GM23338 (cell line): ENCODE measurements at places on chromosomes 5 and 9.

DNA sequence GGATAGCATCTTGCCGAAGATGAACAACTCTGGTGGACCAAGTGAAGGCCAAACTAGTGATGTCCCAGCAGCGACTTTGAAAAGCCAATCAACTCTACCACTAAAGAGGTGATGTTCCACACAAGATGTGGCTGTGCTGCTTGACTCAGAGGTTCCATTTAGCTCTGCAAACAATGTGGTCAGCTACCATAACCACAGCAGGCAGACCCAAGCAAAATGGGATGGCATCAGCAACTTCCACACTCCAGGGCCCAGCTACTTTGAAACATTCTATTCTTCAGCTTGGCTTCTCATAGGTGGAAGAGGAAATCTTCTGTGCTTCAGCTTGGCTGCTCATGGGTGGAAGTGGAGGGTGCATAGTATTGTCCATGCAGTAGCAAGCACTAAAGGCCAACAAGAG, 70.5 kb downstream of the IRX2 start:
- H3K4me3 ChIP-seq = no peak overlapping the region
- no peak overlapping the region for H3K27ac ChIP-seq
- H3K36me3 ChIP-seq = no peaks in the 10 kb centered on the region; the same call in 1 of the 2 replicates
- no peak for DNase-seq
- H3K27me3 ChIP-seq = no peaks in the 10 kb centered on the region

DNA sequence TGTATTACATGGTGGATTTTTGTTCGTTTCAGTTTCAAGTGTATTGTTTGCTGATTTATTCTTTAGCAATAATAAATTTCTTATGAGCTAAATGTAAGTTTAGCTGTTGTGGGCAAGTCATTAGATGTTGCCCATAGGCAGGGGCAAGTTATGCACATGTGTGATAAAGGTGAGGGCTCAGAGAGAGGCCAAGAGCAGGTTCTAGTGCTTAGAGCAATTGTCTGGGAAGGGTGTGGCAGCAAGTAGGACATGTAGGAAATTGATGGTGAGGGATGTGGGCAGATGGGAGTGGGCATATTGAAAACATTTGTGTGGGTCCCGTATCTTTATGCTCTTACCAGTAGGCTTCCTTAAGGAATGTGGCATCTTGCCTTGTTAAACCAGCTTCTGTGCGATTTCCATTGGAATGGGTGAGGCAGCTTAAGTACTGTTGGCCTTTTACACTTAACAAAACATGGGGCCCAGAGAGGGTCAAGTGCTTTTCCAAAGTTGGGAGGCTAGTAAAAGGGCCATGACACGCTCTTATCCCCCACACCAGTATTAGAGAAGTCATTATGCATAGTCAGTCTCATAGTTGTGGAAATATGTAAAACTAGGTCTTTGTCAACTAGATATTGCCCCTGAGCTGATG, 60.6 kb downstream of the KDM4C start:
- H3K4me1 ChIP-seq = peaks cover 33% of the 10 kb centered on the region
- H3K27me3 ChIP-seq = no peaks in the 10 kb centered on the region
- peak overlapping the region; percentile 27; the same call in 1 of the 2 replicates for H3K27ac ChIP-seq
- peak; percentile 41 for DNase-seq
- H3K36me3 ChIP-seq = no peaks in the 10 kb centered on the region

- H3K27ac ChIP-seq = no peak within 1 kb of the TSS
- no peaks in the 10 kb centered on the region for H3K4me1 ChIP-seq
- H3K36me3 ChIP-seq = no peaks in the 10 kb centered on the region
- peak; percentile 81 for DNase-seq
- H3K4me3 ChIP-seq = peak within 1 kb of the TSS; percentile 68
Measured at GRCh38 chr9:131545003-131545785, at the start of gene PRRT1B. PRRT1B (plus strand) TSS chr9:131545523; CDS start chr9:131545616, 93 bp downstream.

GRCh38 chr5:155343468-155343867, 329.9 kb downstream of the KIF4B start:
- no peaks in the 10 kb centered on the region for H3K36me3 ChIP-seq
- no peak for DNase-seq

- no peak for DNase-seq
- no peak overlapping the region for H3K4me3 ChIP-seq
- H3K4me1 ChIP-seq = no peaks in the 10 kb centered on the region; the same call in none of the 2 replicates
- H3K36me3 ChIP-seq = no peaks in the 10 kb centered on the region
- H3K27me3 ChIP-seq = no peaks in the 10 kb centered on the region
Measured at GRCh38 chr5:149749481-149750365, 19.6 kb downstream of the PPARGC1B start.

DNA sequence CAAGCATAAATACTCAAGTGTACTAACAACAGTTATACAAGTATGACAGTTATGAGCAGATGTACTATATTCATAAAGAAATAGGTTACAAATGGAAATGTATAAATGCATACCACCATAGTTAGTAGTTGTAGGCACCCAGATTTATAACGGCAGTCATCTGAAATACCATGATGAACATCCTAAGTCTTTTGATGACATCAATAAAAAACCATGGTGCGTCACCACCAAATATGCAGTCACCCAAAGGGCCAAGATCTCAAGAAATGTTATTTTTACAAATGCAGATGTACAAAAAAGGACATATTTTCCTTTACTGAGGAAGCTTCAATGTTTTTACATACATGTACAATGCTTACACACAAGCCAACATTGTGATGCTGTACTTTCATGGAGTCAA, 70.8 kb upstream of the XPA start:
- no peaks in the 10 kb centered on the region for H3K27me3 ChIP-seq
- H3K27ac ChIP-seq = no peak overlapping the region
- no peak overlapping the region for H3K4me3 ChIP-seq
- no peaks in the 10 kb centered on the region for H3K36me3 ChIP-seq

DNA sequence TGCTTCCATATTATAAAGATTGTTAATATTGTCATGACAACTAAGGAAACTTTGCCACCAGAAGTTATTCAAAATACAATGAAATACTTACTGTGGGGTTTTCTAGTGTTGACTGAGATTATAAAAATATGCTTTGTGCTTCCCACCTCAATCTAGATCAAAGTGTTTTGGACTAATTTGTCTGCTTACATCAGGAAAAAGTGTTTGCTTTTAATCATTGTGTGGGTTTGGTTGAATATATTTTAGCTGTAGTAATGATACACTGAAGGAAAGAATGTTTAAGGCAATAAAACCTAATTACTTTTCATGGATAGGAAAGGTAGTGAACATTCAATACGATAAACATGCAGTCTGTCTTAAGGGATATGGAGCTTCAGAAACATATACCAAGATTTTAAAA, 29.8 kb upstream of the MAN2A1 start:
- no peaks in the 10 kb centered on the region for H3K27me3 ChIP-seq
- no peaks in the 10 kb centered on the region for H3K36me3 ChIP-seq
- H3K4me1 ChIP-seq = no peaks in the 10 kb centered on the region
- no peak for DNase-seq
- no peak overlapping the region for H3K4me3 ChIP-seq
- H3K27ac ChIP-seq = no peak overlapping the region

- H3K36me3 ChIP-seq = peaks cover 12% of the 10 kb centered on the region
- H3K27me3 ChIP-seq = no peaks in the 10 kb centered on the region
- no peak for DNase-seq
- H3K4me1 ChIP-seq = peaks cover 19% of the 10 kb centered on the region
Measured at GRCh38 chr9:109092051-109092580, 27.6 kb downstream of the TMEM245 start.

GRCh38 chr9:114417511-114417910, 29.7 kb upstream of the AKNA start:
- H3K27ac ChIP-seq = no peak overlapping the region
- H3K4me1 ChIP-seq = 0 out of 2 replicates have a peak, but pooled peaks cover 8% of the 10 kb centered on the region
- no peaks in the 10 kb centered on the region for H3K27me3 ChIP-seq
- H3K36me3 ChIP-seq = no peaks in the 10 kb centered on the region
- no peak overlapping the region for H3K4me3 ChIP-seq
- DNase-seq = no peak

DNA sequence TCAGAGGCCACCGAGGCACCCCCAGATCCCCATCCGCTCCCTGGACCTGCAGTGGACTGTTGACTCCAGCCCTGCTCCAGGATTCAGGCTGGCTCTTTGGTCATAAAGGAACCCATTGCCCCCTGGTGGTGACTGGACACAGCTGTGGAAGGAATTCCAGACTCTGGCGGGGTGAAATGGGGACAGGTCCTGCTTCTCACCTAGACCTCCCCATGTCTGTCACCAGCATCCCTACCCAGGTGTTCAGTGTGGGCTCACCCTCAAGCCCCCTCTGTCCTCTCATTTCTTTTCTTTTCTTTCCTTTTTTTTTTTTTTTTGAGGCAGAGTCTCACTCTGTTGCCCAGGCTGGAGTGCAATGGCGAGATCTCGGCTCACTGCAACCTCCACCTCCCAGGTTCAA, 25.5 kb upstream of the STXBP1 start:
- peak; percentile 97 for DNase-seq
- H3K4me1 ChIP-seq = no peaks in the 10 kb centered on the region; the same call in 1 of the 2 replicates
- no peak overlapping the region for H3K4me3 ChIP-seq
- no peaks in the 10 kb centered on the region for H3K27me3 ChIP-seq
- H3K36me3 ChIP-seq = no peaks in the 10 kb centered on the region
- H3K27ac ChIP-seq = no peak overlapping the region

DNA sequence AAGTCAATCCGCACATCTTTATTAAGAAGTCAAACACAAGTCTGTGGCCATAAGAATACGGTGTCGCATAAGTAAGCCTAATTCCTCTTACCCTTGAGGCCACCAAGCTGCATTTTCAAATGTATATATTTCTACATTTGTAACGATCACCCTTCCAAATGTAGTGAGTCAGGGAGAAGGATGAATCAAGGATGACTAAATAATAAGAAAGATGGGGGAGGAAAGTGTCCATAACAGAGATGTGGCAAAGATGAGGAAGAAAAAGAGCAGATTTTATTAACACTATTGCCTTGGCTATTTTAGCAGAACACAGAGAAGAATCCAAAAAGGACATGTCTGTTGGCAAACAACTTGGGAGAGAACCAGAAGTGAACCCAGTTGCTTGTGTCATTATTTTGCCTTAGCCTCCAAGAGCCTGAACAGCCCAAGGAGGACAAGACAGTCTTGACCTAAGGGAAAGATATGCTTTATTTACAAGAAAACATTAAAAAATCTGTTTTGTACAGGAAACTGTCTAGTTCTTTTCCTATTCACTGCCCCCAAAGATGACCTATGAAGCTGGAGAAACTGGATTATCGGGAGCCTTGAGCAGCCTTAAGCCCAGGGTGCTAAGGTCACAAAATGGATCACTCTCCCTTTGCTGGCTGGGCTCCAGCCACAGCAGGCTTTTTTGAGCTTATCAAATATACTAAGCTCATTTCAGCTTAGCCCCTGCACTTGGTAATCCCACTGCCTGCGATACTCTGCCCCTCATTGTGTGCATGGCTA, 101.5 kb downstream of the PLCXD3 start:
- no peak for DNase-seq
- H3K27ac ChIP-seq = no peak overlapping the region
- no peaks in the 10 kb centered on the region for H3K27me3 ChIP-seq

DNA sequence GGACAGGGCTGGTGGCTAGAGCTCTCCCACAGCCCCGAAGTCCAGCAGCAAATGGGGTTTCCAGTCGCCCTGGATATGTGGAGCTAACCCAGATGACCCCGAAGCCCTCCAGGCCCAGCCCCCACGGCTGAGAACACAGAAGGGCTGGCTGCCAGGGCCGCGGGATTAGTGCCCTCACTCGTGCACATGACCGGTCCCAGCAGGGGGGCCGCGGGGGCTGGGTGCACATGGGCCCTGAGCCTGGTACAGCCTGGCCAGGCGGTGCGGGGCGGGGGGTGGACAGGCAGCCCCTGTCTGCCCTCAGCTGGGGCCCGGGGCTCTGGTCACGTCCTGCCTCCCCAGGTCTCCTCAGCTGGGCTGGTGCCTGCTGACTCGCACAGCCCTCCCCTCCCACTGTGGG, 5.9 kb downstream of the SSNA1 start:
- H3K4me1 ChIP-seq = peaks cover 9% of the 10 kb centered on the region
- H3K36me3 ChIP-seq = no peaks in the 10 kb centered on the region
- no peak overlapping the region for H3K4me3 ChIP-seq
- H3K27ac ChIP-seq = no peak overlapping the region
- no peak for DNase-seq
- no peaks in the 10 kb centered on the region for H3K27me3 ChIP-seq

DNA sequence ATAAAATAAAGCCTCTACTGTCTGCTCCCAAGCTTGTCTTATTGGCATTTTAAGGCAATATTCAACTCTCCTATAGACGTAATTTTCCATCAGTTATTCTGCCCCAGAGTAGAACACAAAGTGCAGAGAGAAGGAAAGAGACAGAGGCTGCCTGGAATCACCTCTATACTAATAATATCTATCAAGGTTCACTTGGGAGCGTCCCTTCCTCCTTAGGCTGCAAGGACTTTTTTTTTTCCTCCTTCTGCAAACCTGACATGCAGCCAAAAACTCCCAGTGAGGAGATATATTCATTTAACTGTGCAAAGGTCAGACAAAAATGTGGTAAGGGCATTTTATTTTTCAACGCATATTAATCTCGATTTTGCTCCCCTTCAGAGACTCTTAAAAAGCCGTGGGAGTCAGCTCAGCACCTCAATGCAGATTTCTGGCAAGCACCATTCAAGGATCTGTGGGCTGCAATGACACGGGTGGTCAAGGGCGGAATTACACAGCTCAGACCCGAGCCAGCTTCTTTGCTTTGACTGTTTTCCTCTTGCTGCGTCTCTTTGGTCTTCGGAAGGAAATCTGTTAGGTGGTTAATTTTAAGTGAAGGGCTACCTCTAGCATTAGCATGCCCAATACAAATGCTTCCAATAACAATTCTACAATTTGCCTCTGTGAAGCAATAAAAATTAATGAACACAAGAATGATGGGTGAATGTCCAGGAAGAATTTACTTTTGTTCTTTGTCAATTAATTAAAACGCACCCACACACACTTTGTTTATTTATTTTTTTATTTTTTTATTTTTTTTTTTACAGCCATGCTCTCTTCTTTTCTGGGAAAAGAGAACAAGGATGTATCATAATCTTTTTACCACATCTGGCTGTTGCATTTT, 587.7 kb upstream of the GRAMD2B start:
- H3K4me1 ChIP-seq = peaks cover 24% of the 10 kb centered on the region
- peak overlapping the region; percentile 10; the same call in 1 of the 2 replicates for H3K27ac ChIP-seq
- H3K36me3 ChIP-seq = no peaks in the 10 kb centered on the region
- peak; percentile 83 for DNase-seq

DNA sequence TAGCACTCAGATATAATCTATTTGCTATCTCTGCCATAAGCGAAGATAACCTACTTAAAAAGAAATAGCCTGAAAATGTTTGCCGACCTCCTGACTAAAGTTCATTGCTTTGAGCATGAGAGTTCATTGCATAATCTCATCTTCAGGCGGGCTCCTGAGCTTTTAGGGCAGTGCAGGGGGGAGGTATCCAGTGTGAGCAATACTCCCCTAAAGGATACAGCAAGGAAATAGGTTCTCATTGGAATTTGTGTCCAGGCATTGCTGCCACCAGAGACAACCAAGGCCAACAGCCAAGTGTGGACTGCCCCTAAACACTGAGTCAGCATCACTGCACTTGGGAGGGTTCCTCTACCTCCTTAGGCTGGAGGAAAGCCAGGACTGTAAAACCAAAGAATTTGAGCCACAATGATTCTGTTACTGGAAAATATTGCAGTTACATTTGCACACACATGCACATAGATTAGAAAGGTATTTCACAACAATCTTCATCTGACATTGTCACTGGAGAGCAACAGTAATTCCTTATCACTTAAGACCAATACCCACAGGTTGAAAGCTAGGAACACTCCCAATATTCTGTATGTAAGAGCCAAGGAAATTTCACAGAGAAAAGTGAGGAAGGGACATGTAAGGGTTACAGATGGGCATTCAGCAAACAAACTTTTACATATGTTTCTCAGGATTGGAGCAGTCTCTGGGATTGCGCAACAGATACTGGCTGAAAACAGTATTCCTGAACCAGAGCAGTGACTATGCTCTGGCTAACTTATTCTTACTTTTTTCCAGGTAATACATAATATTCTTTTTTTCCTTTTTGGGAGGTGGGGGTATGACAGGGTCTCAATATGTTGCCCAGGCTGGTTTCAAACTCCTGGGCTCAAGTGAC, 98.6 kb upstream of the TLE1 start:
- H3K27me3 ChIP-seq = no peaks in the 10 kb centered on the region
- no peak for DNase-seq
- no peaks in the 10 kb centered on the region; the same call in 1 of the 2 replicates for H3K4me1 ChIP-seq
- no peaks in the 10 kb centered on the region for H3K36me3 ChIP-seq
- no peak overlapping the region for H3K4me3 ChIP-seq
- no peak overlapping the region for H3K27ac ChIP-seq
